ENCODE measurements at places on chromosomes 5 and 9.

- no peak for DNase-seq
These were observed 21.6 kb downstream of the LPCAT1 start for GRCh38 chr5:1502046-1502736.

DNA sequence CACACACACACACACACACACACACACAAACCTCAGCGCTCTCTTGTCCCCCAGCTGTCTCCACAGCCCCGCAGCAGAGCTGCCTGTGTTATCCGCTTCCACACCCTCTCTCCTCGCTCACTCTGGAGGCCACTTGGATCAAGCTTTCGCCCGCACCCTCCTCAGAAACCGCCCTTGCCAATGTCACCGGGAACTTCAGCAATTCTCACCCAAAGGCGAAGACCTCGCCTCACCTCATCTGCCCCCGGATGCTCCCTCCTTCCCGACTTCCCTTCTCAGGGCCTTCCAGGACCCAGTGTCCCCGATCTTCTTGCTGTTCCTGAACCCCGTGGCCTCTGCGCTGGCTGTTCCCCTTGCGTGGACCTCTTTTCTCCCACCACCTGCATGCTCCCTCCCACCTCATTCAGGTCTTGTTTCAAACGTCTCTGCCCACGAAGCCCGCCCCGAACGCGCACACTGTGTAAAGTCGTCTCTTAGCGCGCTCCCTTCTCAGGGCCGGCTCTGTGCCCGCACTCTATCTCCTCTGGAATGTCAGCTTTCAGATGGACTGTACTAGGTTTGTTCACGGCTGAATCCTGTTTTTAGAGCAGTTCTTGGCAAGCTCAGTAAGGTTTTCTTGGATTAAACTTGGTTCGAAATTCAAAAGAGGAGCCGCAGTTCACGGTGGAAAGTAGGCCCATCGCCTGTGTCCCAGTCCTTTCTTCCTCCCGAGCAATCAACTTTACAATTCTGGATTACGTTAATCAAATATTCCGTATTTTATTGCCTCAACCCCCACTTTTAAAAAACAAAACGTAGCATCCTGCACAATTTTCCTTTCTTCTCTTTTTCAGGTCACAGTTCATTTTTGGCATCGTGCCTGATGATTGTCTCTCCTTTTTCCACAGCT lies 1.0 kb upstream of the TRIM7 start:
- no peak for DNase-seq

- DNase-seq, result no peak
These were observed 22.6 kb upstream of the ORM1 start for GRCh38 chr9:114300153-114300845.

DNA sequence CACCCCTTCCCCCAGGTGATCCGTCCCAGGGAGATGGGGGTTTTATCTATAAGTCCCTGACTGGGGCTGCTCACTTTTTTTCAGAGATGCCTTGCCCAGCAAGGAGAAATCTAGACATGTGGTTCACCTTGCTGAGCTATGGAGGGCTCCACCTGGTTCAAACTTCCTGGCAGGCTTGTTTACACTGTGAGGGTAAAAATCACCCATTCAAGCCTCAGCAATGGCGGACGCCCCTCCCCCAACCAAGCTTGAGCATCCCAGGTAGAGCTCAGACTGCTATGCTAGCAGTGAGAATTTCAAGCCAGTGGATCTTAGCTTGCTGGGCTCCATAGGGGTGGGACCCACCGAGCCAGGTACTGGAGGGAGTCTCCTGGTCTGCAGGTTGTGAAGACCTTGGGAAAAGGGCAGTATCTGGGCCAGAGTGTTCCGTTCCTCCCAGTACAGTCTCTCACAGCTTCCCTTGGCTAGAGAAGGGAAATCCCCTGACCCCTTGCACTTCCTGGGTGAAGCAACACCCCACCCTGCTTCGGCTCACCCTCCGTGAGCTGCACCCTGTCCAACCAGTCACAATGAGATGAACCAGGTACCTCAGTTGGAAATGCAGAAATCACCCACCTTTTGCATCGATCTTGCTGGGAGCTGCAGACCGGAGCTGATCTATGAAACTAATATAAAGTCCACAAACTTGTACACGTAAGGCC lies 231.7 kb downstream of the CTNND2 start:
- no peak for DNase-seq

DNA sequence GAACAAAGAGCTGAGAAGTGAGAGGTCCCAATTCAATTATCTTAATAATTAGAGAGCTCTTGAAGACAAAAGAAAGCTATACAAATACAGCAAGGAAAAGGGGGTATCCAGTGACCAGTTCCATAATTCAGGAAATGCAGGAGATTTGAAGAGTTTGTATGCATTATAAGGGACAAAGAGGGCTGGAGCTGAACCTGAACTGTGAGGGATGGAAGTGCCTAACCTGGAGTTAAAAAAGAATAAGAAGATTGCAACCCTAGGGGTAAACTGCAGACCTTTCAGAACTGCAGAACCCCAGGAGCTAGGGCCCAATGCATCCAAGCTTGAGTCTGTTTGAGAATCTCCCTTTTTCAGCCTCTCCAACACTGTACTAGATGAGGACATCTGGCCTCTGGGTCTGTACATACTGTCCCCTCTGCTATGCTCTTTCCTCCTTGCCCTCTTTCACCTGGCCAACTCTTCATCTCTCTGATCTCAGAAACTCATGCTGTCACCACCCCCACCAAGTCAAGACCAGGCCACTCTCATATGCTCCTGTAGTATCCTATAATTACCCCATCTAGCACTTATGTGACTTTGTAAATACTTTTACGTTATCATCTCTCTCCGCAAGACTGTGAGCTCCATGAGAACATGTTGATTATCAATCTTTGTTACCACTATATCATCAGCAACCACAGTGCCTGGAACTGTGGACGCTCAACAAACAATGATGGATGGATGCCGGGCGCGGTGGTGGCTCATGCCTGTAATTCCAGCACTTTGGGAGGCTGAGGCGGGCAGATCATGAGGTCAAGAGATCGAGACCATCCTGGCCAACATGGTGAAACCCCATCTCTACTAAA lies 6.6 kb upstream of the PRKACG start:
- DNase-seq, result no peak

- peak; percentile 1 for DNase-seq
These were observed 34.4 kb upstream of the MRPS30 start for GRCh38 chr5:44774279-44774880.

GRCh38 chr5:132477784-132478365 lies 12.7 kb downstream of the IRF1 start:
- DNase-seq, result no peak

DNA sequence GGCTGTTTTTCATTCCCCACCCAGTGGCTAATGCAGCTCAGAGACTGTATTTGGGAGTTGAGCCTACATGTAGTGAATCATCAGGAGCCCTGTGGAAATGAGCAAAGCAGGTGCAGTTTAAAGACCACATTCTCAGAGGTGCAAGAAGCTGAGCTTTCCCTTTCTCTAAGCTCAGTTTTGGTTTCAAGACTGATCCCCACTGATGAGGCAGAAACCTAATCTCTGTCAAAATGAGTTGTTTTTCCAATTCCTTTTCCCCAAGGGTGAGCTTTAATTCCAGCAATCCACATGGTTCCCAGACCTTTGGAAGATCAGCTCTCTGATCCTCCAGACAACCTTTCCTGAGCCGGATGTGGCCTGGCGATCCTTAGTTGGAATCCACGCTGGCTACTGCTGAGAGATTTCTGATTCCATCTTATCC lies 420.5 kb downstream of the EBF1 start:
- DNase-seq, result no peak

DNA sequence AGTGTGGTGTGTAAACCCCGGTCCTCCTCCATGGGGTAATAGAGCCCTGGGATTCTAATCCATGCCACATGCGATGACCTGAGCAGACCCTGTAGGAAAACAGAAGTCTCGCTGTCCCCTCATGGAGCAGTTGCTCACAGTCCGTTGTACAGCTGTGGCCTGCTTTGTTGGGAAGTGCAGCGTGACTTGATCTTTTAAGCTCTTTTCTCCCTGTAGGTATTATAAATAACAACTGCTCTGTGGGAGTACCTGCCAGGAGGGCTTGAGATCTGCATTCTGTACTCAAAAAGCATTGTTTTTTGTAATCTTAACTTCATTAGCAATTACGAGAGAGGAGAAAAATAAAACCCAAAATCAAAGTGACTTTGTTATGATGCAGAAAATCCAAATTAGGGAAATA lies 17.3 kb downstream of the MEGF10 start:
- DNase-seq, result no peak

DNA sequence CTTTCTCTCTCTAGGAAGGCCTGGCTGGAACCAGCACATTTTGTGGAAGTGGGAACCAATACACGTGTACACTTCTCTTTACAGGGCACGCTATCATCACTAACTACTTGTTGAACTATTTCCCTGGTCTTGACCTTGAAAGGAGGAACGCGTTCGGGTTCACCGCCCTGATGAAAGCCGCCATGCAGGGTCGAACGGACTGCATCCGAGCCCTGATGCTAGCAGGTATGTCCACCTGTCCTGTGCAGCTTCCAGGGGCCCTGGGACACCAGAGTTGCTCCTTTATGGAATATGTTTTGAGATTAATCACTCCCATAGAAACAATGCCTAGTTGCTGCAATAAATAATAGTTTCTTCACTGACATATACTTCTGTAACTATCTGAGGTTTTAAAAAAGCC lies 74.1 kb downstream of the ANKRD33B start:
- no peak for DNase-seq

- DNase-seq, result no peak
These were observed 13.4 kb downstream of the PTPA start for GRCh38 chr9:129124506-129125069.

DNA sequence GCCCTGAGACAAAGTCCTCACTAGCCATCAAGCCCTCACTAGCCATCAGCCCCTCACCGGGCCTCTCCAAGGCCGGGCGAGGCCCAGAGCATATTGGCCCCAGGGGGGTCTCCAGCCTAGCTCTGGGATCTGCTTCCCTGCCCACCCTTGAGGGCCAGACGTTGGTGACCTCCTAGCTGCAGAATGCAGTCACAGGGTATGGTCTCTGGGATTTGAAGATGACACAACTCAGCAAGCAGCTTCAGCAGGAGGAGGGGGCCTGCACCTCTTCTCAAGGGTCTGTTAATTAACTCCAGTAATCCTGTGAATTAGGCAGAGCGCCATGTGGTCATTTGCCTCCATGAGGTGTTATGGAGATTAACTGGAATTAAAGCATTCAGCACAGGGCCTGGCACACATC lies 116.9 kb upstream of the SPOCK1 start:
- no peak for DNase-seq

- DNase-seq, result no peak
These were observed 33.6 kb downstream of the HTR4 start for GRCh38 chr5:148620696-148621095.

DNA sequence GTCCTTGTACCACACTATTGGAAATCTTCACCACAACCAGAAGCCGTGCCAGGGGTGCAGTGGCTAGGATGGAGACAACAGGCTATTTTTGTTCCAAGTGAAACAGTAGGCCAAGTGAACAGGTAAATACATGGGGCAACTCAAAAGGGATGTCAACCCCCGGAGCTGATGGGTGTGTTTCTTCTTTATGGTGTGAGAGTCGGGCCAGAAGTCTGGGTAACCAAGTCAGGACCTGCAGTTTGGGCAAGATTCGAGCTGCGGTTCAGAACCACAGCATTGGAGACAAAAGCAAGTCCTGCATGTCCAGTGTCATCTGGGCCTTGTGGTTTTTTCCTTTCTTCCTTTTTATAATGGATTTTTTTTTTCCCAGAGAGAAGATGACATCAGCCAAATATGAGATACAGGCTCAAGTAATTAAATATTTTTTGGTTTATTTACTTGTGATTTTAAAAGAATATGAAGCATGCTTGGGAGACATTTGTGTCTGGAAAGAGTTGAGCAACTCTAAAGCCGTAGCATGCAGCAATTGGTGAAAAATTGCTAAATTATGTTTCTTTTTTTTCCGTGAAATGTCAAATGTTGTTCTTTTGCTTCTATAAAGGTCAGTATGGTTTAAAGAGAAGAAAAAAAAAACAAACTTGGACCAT lies 261.6 kb downstream of the ARRDC3 start:
- no peak for DNase-seq

DNA sequence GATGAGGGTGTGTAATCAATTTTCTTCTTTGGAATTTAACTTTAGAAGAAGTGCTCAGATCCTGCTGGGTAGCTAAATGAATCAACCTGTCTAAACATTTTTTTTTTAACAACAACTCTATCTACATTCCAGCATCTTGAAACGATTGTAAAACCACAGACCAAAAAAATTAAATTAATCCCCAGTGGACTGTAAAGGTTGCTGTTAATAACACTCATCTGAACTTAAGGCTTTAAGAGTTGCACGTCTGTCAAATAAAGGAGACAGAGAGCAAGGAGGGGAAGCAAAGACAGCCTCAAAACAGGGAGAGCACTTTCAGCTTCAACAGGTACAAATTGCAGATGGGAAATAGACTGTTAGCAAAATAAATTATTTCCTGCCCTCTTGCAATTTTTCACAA lies 548.5 kb downstream of the DTWD2 start:
- DNase-seq, result no peak

GRCh38 chr5:76099286-76099702 lies 16.1 kb downstream of the SV2C start:
- DNase-seq, result no peak

- DNase-seq, result no peak
These were observed 314.5 kb downstream of the CCDC171 start for GRCh38 chr9:15867334-15867733.

DNA sequence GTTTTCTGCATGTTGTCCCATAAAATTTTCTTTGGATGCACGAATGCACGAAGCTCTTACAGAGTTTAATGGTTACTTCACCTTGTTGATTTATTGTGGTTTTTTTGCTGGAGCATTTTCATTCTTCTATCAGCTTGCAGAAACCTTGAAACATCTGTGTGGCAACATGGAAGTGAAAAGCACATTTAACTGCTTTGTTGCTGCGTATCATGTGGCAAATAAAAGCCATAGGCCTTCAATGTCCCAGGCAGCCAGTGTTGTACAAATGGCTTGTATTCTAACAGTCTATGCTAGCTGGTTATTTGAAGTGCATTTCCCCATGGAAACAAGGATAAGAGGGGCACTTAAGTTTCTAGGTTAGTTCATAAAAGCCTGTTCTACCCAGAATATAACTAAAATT lies 42.5 kb upstream of the RASGRF2 start:
- DNase-seq, result no peak

- DNase-seq, result no peak
These were observed 26.6 kb upstream of the CREBRF start for GRCh38 chr5:173029499-173029921.

GRCh38 chr9:636931-637591 lies 204.4 kb upstream of the DMRT1 start:
- no peak for DNase-seq

All from nucleus accumbens (tissue), 56 donors.